ENCODE measurements at places on chromosomes 2 and 18.
A peak's percentile ranks its signal among the peaks of the same experiment; 100 is the strongest.

GRCh38 chr2:102264952-102265351, 46.4 kb upstream of the IL1RL1 start:
- no peak for DNase-seq

- no peak for DNase-seq
These were observed 297.7 kb upstream of the RAB6C start for GRCh38 chr2:129681788-129682187.

GRCh38 chr2:236512267-236512666, 57.4 kb upstream of the ACKR3 start:
- no peak for DNase-seq

GRCh38 chr2:223542501-223542900, 59.7 kb downstream of the SCG2 start:
- no peak for DNase-seq

GRCh38 chr18:2312440-2312839, 258.9 kb downstream of the METTL4 start:
- DNase-seq = no peak

DNA sequence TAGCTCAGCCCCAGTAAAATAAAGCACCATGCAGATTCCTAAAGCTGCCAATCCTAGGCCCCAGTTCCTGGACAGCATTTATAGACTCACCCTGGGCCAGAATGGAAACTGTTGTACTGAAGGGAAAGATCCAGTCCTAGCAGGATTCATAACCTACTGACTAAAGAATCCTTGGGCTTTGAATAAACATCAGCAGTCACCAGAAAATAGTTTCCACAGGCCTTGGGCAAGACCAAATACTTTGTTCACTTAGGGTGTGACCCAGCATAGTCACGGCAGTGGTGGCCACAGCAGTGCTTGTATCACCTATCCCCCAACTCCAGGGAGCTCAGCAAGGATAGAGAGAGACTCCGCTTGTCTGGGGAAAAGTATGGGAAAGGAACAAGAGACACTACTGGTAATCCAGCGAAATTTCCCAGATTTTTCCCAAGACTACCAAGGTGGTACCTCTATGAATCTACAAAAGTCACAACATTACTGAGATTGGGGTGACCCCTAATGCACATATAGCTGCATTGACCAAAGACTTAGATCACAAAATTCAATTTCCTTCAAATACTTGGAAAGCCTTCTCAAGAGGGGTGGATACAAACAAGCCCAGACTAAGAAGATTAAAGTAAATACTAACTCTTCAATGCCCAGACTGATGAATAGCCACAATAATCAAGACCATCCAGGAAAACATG, 748.1 kb upstream of the LRATD1 start:
- DNase-seq = peak; percentile 49

DNA sequence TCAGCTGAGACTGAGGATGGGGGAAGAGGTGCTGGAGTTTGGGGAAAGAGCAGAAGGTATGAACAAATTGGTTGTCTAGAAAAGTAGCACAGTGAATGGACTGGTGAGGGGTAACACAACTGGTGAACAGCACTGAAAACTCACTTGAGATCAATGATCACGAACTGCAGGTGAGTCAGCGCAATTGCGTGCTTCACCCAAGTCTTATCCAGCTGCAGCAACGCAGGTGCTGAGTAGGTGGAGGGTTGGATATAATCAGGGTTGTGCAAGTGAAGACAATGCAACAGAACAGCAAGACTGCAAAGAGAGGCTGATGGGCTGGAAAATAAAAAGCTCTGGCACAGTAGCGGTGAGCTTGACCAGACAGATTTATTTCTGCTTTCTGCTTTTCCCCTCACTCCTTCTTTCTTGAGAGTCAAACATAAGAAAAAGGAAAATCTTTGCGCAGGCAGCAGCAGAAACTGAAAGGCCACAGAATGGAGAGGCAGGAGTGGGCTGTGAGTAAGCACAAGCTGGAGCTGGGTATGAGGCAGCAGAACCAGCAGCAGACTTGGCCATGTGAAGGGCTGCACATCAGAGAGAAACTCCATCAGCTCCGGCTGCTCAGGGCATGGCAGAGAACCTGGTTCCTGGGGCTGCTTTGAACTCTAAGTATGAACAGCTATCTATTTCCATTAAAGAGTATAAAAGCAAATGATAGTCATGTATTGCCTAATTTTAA, 99.4 kb upstream of the ARL5A start:
- DNase-seq = no peak

DNA sequence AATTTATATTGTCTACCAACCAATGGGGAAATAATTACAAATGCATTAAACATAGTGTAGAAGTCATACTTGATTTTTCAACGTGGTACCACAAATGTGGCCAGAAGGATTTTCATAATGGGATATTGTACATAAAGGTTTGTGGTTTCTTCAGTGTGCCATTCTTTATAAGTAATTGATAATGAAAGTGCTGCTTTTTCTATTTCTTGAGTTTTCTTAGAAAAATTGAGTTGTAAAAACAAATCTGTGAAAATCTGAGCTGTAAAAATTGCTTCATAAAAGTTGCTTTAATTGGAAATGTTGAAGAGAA, 103.6 kb downstream of the KYNU start:
- DNase-seq = no peak

All from AG20443 (cell line).